ENCODE measurements at places on chromosomes 11 and 22. TPM values are rescaled to one million over a fixed set of nuclear protein-coding genes. Genes with fewer than 3 reads are reported as not detected.

Gene MCHR1
- total RNA-seq = 1.5 TPM

Gene KCNK4
- total RNA-seq = 0.17 TPM

Gene EFEMP2
- total RNA-seq = 56.3 TPM

Gene CHRM1
- not detected for total RNA-seq

Gene MN1
- total RNA-seq = 16.0 TPM

Gene C2CD3
- total RNA-seq = 11.4 TPM

Gene MUC2
- not detected for total RNA-seq

Gene FAT3
- total RNA-seq = 0.17 TPM

Gene HBB
- not detected for total RNA-seq

Gene JAM3
- 105 TPM for total RNA-seq

Gene ART5
- not detected for total RNA-seq

Gene ACR
- not detected for total RNA-seq

Gene NLRP14
- 0.17 TPM for total RNA-seq

Gene RFPL1
- total RNA-seq = not detected

All from smooth muscle cell of trachea (primary cell).